Hindlimb muscle (tissue), 1 donor: ENCODE measurements at places on chromosomes 12 and 14. TPM values are rescaled to one million over a fixed set of nuclear protein-coding genes. Genes with fewer than 3 reads are reported as not detected.

Gene KRT4
- not detected for polyA plus RNA-seq

Gene PIANP
- polyA plus RNA-seq = 2.4 TPM

Gene LMNTD1
- not detected for polyA plus RNA-seq

Gene PTPN21
- 66.5 TPM for polyA plus RNA-seq

Gene BRF1
- 29.7 TPM for polyA plus RNA-seq

Gene NABP2
- 17.4 TPM for polyA plus RNA-seq

Gene STYK1
- not detected for polyA plus RNA-seq

Gene FAM90A1
- polyA plus RNA-seq = 1.0 TPM

Gene NRL
- polyA plus RNA-seq = 1.7 TPM

Gene RFLNA
- polyA plus RNA-seq = 6.9 TPM

Gene TMEM253
- 0.62 TPM for polyA plus RNA-seq

Gene MGAT4C
- polyA plus RNA-seq = 0.45 TPM

Gene OR6C2
- not detected for polyA plus RNA-seq

Gene REM2
- 0.23 TPM for polyA plus RNA-seq

Gene SP1
- polyA plus RNA-seq = 39.9 TPM

Gene ANO2
- 3.9 TPM for polyA plus RNA-seq

Gene KCNJ8
- polyA plus RNA-seq = 33.8 TPM

Gene LMO3
- 0.83 TPM for polyA plus RNA-seq

Gene PSMC1
- polyA plus RNA-seq = 97.9 TPM

Gene SERPINA9
- polyA plus RNA-seq = not detected

Gene KDM5A
- 26.0 TPM for polyA plus RNA-seq

Gene MSI1
- polyA plus RNA-seq = 6.4 TPM

Gene ABCB9
- polyA plus RNA-seq = 4.3 TPM

Gene LDHB
- polyA plus RNA-seq = 578 TPM

Gene NTS
- 0.74 TPM for polyA plus RNA-seq

Gene HOXC9
- polyA plus RNA-seq = 17.4 TPM

Gene OTOGL
- 0.44 TPM for polyA plus RNA-seq

Gene KIF26A
- 11.7 TPM for polyA plus RNA-seq

Gene ACVRL1
- 52.0 TPM for polyA plus RNA-seq

Gene SIX6
- polyA plus RNA-seq = not detected
